ENCODE measurements at places on chromosomes 11 and 22. TPM values are rescaled to one million over a fixed set of nuclear protein-coding genes. Genes with fewer than 3 reads are reported as not detected.

SLC37A2 gene
- 12.3 TPM for total RNA-seq

DGCR6 gene
- total RNA-seq, result 1.0 TPM

RIN1 gene
- total RNA-seq, result 0.50 TPM

GGT1 gene
- total RNA-seq, result 90.5 TPM

VWA5A gene
- total RNA-seq, result 2.3 TPM

RTN4R gene
- total RNA-seq, result 0.33 TPM

P2RY6 gene
- 0.59 TPM for total RNA-seq

- DNase-seq, result no peak
Measured at GRCh38 chr11:37858398-37858797, 1260.4 kb upstream of the RAG2 start.

GRCh38 chr11:116311206-116311605 is 461.6 kb downstream of the BUD13 start:
- DNase-seq, result no peak

DNA sequence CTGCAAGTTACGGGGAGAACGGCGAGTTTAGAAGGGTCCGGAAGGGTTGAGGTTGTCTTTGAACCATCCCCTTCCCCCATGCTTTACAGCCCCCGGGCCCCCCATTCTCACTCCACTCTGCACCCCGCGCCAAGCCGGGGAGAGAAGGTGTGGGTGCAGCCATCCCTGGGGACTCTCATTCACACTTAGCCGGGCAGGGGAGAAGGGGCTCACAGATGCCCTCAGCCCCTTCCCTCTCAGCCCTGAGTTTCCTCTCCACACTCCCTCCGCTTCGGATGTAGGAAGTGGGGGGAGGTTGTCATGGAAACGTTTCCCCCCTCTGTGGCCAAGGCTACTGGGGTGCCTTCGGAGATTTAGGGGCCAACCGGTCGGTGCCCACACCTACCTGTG is 334 bp downstream of the CADM1 start:
- DNase-seq, result no peak

- no peak for DNase-seq
Measured at GRCh38 chr11:91239359-91239758, 985.3 kb upstream of the FAT3 start.

- DNase-seq, result no peak
Measured at GRCh38 chr11:77196961-77197360, 68.9 kb downstream of the MYO7A start.

DNA sequence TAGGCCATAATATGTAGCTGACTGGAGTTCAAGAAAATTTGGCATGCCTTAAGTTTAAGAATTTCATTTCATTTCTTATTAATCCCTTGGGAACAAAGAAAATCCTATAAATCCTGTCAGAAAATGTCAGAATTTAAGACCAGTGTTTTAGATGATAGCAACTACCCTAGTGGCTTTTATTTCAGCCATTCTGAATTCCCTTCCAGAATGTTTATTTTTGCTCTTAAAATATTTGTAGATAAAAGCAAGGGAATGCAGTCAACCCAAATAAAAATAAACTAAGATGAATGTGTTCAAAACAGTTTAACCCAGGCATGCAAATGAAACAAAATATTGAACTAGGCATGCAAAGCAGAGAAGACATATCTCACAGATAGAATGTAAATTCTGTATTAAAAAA is 356.9 kb upstream of the LRRC4C start:
- DNase-seq, result no peak

DNA sequence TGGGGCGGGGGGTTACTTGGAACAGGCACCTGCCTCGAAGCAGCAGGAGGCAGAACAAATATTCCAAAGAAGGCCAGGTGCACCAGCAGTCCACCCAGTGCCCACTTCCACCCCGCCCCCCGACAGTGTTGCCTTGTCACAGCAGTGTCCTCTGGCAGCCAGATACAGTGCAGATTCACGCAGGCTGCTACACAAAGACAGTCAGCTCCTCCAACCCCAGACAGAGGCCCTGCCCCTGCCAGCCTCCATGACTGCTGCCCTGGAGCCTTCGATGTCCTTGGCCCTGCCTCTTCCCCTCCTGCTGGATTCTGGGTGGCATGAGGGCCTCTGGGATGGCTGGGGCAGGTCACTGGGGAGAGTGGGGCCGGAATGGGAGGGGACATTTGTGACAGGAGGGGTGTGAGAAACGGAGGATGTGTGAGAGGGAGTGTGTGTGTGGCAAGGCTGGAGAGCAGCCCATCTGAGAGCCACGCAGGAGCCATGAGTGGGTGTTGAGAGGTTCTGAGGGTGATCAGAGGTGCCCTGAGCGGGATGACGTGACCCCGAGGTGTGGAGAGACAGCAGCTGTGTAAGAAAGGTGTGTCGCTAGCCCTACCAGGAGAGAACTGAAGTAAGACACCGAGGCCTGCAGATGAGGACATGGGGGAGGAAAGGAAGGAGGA is 173.7 kb downstream of the CEP164 start:
- no peak for DNase-seq

DNA sequence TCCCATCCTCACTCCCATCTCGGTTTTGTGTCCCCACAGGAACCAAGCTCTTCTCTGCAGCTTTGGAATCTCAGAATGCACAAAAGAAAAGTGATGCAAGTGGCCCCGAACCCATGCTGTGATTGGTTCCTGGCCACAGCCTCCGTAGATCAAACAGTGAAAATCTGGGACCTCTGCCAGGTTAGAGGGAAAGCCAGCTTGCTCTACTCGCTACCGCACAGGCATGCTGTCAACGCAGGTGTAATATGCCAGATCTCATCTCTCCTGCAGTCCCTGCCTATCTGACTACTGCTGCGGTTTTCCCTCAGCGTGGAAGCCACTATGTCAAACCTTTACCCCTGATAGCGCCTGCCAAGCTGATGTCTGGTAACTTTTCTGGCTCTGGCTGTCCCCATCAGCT is 200.5 kb upstream of the LRRC4C start:
- DNase-seq, result no peak

- no peak for DNase-seq
Measured at GRCh38 chr11:5043380-5043779, 2.9 kb upstream of the OR52J3 start.
